ENCODE measurements at places on chromosomes 13 and 19.

- DNase-seq: no peak
Measured at GRCh38 chr13:94864474-94864873, 152.1 kb upstream of the SOX21 start.

DNA sequence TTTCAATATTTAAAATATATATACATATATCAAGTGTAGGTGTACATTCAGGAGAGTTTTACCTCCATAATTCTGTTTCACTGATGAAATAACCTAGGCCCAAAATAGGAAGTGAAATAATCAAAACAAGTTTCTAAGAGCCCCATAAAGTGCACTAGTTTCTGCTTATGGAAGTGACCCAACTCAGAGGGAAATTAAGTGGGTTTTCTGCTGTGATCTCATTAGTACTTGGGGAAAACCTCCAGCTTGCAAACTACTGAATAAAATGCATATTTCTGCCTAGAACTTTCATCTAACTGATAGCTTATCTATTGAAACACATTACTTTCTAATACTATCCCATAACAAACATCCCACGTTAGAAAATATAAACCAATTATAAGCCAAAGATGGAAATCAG lies 45.4 kb upstream of the MIR17HG start:
- no peak for DNase-seq

GRCh38 chr13:59915252-59915651 lies 248.5 kb downstream of the DIAPH3 start:
- no peak for DNase-seq

GRCh38 chr19:17415121-17415520 lies 4.7 kb upstream of the MVB12A start:
- DNase-seq: no peak

DNA sequence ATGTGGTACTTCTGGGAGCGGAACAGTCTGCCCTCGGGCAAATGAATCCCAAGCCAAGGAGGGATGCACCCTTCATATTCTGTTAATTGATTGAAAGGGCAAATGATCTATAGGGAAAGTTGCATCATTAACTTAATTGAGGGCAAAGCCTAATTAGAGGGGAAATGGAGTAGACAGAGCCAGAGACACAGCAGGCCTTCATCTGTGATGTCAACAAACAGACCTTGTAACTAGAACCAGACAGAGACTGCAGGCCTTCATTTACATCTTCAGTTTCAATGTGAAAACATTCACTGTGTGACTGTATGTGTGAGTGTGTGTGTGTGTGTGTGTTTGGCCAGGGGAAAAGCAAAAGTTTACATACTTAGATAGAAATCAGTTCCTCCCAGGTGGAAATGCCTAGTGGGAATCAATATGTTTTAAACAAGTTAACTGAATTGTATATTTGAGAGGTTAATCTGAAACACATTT lies 126.4 kb downstream of the SPRY2 start:
- no peak for DNase-seq

- DNase-seq: no peak
Measured at GRCh38 chr19:4327252-4327876, 11.3 kb downstream of the STAP2 start.

DNA sequence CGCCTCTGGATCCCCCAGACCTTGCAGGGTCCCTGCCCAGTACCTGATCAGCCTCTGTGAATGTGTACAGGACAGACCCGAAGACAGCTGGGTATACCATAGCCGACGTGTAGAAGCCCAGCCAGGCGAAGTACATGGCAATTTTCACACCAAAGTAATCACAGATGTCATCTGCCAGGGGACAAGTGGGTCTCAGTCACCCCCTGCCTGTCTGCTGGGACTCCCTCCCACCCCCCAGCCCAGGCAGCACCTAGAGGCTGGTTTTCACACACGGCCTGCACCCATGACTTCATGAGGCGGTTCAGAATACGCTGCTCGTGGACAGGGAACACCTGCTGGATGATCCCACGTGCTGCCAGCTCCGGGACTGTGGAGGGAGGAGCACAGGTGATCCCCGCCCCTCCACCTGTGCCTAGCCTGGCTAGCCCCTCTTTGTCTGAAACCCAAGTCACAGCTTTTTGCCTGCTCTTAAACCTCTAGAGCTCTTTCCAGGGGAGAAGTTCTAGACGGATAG lies 3.6 kb downstream of the ANO8 start:
- DNase-seq: no peak

- no peak for DNase-seq
Measured at GRCh38 chr13:103299079-103299478, 232.9 kb upstream of the SLC10A2 start.

DNA sequence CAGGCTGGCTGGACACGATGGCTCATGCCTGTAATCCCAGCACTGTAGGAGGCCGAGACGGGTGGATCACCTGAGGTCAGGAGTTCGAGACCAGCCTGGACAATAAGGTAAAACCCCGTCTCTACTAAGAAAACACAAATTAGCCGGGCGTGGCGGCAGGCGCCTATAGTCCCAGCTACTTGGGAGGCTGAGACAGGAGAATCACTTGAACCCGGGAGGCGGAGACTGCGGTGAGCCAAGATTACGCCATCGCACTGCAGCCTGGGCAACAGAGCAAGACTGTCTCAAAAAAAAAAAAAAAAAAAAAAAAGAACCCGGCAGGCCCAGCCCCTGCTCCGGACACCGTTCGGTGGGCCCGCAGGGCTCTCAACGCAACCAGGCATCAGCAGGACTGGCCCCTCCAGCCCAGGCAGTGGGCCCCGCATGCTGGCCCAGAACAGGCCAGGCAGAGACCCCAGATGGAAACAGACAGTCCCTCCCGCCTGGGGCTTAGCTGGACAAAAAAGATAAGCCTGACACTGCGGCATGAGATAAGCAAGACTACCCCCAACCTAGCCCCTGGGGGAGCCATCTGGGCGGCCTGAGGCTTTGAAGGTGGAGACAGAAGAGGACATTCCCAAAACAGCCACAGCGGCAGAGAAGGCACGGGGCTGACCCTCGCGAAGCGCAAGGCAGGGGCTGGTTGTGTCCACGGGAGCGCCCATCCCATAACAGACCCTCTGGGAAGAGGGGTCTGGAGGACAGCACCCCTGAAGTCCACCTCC lies 11.6 kb downstream of the REXO1 start:
- DNase-seq: no peak

GRCh38 chr13:111401755-111402154 lies 81.3 kb downstream of the TEX29 start:
- no peak for DNase-seq

DNA sequence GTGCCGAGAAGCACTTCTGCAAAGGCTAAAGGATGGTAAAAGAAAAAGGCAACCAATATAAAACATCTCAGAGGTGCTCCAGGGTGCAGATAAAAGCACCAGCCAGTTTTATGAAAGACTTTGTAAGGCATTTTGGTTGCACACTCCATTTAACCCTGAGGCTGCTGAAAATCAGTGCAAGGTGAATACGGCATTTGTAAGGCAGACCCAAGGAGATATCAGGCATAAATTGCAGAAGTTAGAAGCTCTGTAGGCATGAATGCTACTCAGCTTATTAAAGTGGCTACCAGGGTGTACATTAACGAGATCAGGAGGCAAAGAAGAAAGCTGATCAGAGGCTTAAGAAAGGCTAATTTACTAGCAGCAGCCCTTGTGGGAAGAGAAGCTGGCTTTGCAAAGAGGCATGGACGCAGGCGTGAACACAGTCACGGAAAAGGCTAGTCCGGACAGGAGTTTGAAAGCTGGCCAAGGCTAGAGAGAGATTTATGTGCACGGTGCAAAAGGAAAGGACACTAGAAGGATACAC lies 99.6 kb downstream of the ZNF429 start:
- DNase-seq: peak; percentile 30

- no peak for DNase-seq
Measured at GRCh38 chr19:41860419-41861115, 512 bp downstream of the RPS19 start.

DNA sequence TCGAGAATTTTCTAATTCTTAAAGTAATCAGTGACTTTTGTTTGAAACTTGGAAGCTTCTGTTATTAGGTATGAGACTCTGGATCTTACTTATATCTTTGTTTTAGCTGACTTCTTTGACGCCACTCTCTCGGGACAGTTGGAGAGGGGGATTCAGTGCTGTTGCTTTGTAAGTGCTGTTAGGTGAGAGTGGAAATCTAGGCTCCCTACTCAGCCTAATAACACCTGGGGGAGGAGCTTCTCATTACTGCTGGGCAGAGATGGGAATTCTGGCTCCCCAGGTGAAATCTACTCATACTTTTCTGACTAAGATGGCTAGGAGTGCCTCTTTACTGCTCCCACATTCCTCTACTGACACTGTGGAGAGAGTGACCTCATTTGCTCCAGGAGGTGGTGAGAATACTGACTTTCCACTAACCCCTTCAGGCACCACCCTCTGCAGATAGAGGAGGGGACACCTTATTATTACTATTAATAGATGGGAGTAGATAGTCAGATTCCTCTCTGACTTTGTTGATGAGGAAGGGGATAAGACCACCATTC lies 324.9 kb upstream of the SPRY2 start:
- DNase-seq: no peak

DNA sequence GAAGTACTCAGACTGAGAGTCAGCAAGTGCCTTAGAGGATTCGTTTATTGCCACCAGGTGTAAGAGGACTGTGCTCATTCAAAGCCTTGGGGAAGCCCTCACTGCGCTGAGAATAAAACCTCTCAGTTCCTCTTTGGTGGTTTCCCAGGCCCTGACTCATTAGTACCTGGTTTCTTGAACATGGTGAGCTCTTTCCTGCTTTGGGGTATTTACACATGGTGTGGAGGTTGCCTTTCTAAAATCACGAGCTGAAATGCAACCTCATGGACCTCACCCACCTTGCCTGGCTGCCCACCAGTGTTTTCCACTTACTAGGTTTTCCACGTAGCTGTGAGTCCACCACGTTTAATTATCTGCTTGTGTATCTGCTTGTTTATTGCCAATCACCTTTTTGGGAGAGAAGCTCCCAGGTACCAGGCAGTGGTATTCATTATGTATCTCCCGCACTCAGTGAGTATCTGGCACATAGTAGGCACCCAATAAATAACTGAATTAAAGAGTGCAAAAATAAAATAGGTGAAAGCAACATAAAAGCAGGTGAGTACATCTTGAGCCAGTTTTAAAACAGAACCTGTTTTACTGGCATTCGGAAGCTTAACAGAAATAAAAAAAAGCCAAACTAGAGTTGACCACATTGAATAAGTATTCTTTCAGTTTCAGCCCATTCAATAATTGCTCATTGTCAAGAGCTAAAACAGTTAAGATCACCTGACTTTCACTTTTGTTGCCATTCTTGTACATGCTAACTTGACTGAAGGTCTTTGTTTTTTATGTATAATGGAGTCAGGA lies 533.0 kb downstream of the MYO16 start:
- DNase-seq: no peak

DNA sequence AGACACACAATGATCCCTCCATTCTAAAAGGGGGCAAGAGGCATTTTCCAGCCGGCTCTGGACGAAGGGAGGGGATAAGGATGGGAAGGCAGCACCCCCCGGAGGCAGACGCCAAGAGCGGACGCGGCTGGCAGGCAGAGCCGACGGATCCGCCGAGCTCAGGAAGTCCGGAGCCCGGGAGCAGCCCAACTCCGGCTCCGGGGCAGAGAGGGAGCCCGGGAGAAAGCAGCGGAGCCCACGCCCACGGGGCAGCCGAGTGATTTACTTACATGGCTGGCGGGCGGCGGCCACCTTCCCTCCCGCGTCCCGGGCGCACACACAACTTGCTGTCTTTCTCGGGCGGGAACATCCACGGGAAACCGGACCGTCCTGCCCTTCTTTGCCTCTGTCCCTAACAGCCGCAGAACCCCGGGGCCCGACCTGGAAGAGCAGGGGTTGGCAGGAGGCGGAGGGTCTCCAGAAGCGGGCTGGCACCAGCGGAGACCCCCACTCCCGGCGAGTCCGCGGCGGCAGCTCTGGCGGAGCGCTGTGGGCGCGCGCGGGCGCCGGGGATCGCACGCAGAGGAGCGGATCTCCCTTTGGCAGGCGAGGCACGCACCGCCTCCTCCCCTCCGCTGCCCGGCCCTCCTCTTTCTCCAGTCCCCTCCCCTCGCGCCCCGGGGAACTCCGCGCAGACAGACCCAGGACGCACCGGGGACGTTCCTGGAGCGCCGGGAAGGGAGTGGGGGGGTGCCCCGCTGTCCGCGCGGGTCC lies at the start of gene LHFPL6:
LHFPL6 (minus strand) TSS at position 580 of the 753 bp plus-strand sequence.
- DNase-seq: peak; percentile 87

- DNase-seq: no peak
Measured at GRCh38 chr13:111533900-111534683, 213.7 kb downstream of the TEX29 start.

DNA sequence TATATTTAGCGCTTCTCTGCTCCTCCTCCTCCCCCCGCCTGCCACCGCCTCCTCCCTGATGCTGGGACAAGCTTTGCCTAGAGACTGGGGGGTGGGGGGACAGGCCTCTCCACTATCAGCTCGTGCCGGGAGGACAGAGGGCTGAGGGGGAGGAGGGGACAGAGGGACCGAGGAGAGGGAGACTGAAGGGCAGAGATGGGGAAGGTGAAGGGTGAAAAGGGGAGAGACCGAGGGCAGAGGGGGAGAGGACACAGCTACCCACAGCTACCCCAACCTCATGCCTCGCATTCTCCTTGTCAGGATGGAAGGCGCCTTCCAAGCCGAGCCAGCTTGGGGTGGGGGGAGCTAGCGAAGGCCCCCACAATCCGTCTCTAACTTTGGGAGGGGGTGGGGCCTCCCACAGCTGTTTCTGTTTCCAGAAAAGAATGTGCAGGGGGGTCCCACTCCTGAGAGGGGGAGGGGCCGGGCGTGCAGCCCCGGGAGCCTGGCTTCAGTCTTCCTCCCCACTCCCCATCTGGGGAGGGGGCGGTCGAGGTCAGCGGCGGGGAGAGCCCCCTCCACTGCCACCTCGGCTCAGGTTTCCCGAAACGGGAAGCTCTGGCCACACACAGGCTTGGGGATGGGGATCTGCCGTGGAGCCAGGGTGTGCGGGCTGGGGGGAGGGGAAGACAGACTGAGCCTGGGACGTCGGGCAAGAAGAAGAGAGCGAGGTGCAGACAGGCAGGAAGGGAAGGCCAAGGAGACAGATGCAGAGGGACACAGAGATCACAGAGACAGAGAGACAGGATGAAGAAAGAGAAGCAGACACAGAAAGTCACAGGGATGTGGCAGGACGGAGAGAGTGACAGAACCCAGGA lies 1.6 kb downstream of the DACT3 start:
- no peak for DNase-seq

GRCh38 chr19:56966225-56966696 lies 125.7 kb upstream of the PEG3 start:
- no peak for DNase-seq

GRCh38 chr19:28949535-28949934 lies 263.4 kb downstream of the UQCRFS1 start:
- DNase-seq: no peak

GRCh38 chr13:97403893-97404750 lies 29.8 kb upstream of the RAP2A start:
- DNase-seq: no peak

DNA sequence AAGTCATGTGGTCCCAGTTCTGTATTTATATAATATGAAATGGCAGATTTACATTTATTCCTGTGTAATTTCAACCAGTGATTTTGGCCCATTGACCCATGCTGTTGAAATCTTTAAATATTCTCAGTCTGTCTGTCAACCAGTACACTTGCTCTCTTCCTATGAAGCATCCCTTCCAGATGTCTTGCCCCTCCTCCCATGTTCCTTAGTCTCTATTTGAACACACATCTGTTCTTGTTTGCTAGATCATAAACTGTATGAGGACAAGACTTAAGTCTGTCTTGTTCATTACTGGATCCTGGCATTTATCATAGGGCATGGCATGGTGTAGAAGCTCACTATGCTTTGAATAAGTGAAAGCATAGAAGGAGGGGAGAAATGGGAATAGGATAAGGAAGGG lies 34.9 kb downstream of the STARD13 start:
- no peak for DNase-seq

- no peak for DNase-seq
Measured at GRCh38 chr13:59119475-59119874, 1044.3 kb downstream of the DIAPH3 start.
